ENCODE measurements at places on chromosomes 7 and 10.
A peak's percentile ranks its signal among the peaks of the same experiment; 100 is the strongest.

DNA sequence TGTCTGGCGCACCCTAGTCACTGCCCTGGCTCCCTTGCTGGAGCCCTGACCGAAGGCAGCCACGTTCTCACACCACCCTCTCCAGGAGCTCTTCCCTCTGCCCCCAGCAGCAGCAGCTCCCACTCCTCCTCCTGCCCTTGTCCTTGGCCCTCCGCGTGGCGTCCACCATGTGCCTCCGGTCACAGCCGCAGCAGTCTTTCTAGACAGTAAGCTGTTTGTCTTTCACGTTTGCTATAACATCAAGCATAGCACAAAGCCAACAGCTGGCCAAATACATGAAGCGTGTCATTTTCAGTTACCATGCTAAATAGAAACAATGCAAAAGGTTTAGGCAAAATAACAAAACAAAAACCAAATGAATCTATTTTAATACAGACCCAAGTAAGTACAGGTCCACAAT is 3.3 kb downstream of the PITRM1 start:
- H3K27me3 ChIP-seq = no peaks in the 10 kb centered on the region
- no peak overlapping the region for H3K4me3 ChIP-seq
- H3K27ac ChIP-seq = no peak overlapping the region

DNA sequence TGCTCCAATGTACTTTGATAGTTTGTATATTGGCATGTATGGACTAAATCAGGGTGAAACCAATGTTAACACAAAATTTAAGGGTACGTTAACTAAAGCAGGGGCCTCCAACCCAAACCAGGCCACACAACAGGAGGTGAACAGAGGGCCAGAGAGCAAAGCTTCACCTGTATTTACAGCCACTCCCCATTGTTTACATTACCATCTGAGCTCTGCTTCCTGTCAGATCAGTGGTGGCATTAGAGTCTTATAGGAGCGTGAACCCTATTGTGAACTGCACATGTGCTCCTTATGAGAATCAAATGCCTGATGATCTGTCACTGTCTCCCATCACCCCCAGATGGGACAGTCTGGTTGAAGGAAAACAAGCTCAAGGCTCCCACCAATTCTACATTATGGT is 62.0 kb upstream of the SCIN start:
- DNase-seq = no peak
- H3K4me1 ChIP-seq = no peaks in the 10 kb centered on the region
- peaks cover 3% of the 10 kb centered on the region for H3K27me3 ChIP-seq
- H3K36me3 ChIP-seq = peaks cover 2% of the 10 kb centered on the region

DNA sequence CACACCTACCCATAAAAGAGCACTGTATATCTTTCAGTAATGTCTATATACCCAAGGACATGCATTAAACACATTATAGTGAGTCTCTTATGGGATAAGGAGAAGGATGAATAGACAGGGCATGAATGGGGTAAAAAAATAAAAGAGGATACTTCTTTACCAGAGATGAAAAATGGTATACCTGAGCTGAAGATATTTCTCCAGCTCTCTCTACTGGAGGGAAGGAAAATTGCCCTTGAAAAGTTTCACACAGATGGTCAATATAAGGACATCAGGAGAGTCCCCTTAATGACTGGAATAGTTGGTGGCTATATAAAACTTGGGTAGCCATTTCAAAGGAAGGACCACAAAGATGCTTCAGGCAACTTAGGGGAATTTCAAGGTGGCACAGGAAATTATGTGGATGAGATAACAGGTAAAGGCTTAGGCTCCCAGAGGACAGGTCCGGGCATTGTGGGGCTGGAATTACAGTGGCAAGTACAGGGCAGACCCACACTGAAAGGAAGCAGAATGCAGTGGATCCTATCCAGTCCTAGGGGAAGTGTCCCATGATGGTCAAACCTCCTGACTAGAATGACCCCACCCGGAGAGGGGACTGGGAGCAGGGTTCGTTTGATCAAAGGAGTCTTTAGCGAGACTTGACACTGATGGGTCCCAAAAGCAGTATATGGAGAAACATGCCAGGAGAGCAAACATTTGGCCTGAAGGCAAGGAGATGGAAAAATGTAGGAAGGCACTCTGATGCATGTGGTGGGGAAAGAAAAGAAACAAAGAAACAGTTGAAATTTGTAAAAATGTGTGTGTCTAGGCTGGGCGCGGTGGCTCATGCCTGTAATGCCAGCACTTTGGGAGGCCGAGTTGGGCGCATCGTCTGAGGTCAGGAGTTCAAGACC is 35.6 kb downstream of the PLAU start:
- no peaks in the 10 kb centered on the region for H3K27me3 ChIP-seq
- no peaks in the 10 kb centered on the region for H3K4me1 ChIP-seq
- H3K27ac ChIP-seq = no peak overlapping the region
- H3K4me3 ChIP-seq = no peak overlapping the region
- no peaks in the 10 kb centered on the region for H3K36me3 ChIP-seq

DNA sequence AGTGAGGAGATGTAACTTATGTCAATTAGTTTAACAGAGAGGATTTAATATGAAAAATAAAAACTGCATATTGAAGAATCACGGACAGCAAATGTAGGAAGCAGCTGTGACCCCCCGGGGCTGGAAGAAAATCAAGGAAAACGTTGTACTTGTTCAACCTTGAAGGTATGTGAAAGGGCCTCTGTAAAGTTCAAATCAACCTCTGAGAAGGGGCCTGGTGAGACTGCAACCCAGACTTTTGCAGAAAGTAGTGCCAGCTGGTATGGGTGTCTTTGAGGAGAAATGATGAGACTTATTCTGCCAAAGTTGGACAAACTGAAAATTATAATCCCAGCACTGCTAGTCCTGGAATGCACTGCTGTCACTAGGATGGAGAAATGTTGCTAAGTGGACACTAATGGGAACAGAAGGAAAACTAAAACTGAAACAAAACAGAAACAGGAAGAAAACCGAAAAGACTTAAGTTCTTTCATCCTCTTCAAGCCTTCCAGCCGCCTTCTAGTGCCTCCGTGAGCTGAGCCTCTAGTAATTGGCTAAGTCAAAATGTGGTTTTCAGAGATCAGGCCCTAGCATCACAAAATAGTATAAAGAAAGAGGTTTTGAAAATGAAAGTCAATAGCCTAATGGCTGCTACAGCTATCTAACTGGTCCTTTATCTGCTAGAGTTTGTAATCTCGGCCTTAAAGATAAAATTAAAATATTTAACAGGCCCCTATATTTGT is 253.7 kb upstream of the SORCS1 start:
- no peak overlapping the region for H3K4me3 ChIP-seq
- no peaks in the 10 kb centered on the region for H3K4me1 ChIP-seq
- no peaks in the 10 kb centered on the region for H3K27me3 ChIP-seq
- no peak for DNase-seq

DNA sequence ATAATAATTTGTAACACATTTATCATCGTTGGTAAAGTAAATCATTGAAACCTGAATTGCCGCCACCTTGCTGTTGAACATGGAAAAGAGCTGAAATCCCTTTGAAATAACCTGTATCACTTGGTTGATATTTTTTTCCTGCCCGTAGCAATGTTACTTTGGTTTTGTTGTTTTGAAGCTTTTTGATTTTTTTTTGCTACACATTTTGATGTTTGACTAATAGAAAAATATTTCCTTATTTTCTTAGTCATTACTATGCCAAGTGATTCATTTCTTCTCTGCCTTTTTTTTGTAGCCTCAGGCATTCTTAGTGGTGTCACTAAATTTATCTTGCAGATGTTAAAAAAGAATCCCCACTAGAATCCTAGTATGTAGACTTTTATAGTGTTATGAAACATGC is 235.1 kb upstream of the MEOX2 start:
- no peak for DNase-seq
- no peaks in the 10 kb centered on the region for H3K4me1 ChIP-seq
- H3K27me3 ChIP-seq = no peaks in the 10 kb centered on the region
- H3K4me3 ChIP-seq = no peak overlapping the region
- H3K36me3 ChIP-seq = no peaks in the 10 kb centered on the region

DNA sequence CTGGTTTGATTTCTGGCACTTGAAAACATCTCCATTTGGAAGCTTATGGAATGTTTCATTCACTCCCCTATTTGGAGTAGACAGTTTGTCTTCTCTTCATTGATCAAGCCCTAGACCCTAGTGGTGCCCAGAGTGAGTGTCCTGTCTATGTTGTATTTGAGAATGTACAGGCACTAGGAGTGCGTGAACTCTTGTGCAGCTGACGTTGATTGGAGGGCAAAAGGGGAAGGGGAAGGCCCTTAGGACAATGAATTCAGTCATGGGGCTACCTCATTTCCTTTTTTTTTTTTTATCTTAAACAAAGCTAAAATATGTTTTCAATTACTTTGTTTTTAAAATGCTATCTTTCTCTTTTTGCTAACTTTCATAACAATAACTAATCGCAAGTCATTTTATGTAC is 66.5 kb downstream of the ADD3 start:
- H3K4me3 ChIP-seq = peak overlapping the region; percentile 50
- H3K27me3 ChIP-seq = no peaks in the 10 kb centered on the region
- H3K4me1 ChIP-seq = peaks cover 93% of the 10 kb centered on the region
- no peak for DNase-seq
- no peaks in the 10 kb centered on the region for H3K36me3 ChIP-seq

GRCh38 chr7:16084370-16084769 is 337.0 kb downstream of the CRPPA start:
- no peaks in the 10 kb centered on the region for H3K27me3 ChIP-seq
- H3K4me3 ChIP-seq = no peak overlapping the region
- DNase-seq = no peak
- peaks cover 3% of the 10 kb centered on the region for H3K4me1 ChIP-seq
- no peaks in the 10 kb centered on the region for H3K36me3 ChIP-seq

- DNase-seq = no peak
- no peaks in the 10 kb centered on the region for H3K36me3 ChIP-seq
- no peak overlapping the region for H3K27ac ChIP-seq
- H3K27me3 ChIP-seq = peaks cover 24% of the 10 kb centered on the region
- no peak overlapping the region for H3K4me3 ChIP-seq
- no peaks in the 10 kb centered on the region for H3K4me1 ChIP-seq
Measured at GRCh38 chr10:26269754-26270153, 53.2 kb downstream of the GAD2 start.

Data from naive thymus-derived CD8-positive, alpha-beta T cell (primary cell).